Skeletal muscle cell (primary cell): ENCODE measurements at places on chromosomes 16 and 17.

DNA sequence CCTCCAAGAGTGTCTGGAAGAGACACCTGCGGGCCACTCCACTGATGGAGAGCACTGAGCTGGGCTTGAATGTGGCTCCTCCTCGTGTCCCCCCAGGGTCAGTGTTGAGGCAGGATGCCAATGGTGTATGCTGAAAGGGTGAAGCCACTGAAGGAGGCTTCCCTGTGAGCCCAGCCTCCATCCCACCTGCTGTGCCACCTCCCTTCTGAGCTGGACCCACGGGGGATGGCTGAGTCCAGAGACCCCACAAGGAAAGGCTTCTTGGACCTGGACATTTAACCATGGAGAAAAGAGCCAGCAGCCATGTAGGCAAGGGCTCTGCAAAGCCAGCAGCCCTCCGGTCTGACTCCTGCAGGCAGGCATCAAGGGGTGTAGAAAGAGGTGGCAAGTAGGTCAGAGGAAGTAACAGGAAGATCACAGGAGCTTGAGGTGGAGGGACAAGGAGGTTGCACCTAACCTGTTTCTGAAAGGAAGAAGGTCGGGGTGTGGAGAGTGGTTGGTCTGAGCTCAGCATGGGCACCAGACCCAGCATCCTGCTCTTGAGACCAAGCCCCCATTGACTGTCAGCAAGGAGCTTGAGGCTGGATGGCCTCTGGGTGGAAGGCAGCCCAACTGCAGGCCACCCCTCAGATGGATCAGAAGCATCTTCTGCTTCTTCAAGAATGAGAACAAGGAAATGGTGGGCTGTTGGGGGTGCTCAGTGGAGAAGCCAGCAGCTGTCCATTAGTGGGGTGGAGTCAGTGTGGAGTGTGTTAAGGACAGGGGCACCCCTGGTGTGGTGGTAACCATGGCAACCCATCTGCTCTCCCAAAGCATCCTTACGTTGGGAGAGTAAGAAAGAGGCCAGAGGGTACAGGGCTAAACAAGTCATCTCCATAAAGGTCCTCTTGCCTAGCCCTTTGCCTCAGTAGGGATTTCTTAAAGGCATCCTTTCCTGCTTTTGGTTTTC is 80.7 kb downstream of the PLD6 start:
- DNase-seq: no peak

DNA sequence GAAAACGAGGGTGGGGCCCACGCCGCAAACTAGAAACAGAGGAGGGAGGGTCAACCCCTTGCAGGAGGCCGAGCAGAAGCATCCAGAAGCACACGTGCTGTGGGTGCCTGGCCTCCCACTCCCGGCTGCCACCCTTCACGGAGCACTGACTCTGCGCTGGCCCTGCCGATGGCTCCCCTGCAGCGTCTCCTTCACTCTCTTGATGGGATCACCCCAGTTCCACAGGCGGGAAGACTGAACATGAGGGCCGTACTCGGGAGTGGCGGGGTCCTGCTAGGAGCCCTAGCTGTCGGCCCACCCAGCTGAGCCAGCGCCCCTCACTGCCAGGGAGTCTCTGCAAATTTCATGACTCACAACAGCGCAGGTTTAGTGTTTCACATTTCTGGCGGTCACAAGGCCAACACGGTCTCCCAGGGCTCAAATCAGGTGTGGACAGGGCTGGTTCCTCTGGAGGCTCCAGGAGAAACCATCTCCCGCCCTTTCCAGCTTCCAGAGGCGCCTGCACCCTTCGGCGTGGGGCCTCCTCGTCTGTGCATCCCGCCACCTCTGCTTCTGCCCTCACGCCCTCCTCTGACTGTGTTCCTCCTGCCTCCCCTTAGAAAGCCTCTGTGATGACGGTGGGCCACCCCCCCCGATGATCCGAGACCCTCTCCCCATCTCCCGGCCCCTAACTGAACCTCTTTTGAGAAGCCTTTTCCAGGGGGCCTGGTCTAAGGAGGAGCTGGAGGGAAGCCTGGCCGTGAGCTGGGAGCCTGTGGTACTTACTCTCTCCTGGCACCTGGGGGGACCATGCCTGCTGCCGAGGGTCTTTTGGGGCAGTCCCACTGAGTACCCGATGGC is 2.0 kb downstream of the PTX4 start:
- no peak for DNase-seq

GRCh38 chr17:4845118-4845517 is 12.0 kb downstream of the MINK1 start:
- DNase-seq: no peak

DNA sequence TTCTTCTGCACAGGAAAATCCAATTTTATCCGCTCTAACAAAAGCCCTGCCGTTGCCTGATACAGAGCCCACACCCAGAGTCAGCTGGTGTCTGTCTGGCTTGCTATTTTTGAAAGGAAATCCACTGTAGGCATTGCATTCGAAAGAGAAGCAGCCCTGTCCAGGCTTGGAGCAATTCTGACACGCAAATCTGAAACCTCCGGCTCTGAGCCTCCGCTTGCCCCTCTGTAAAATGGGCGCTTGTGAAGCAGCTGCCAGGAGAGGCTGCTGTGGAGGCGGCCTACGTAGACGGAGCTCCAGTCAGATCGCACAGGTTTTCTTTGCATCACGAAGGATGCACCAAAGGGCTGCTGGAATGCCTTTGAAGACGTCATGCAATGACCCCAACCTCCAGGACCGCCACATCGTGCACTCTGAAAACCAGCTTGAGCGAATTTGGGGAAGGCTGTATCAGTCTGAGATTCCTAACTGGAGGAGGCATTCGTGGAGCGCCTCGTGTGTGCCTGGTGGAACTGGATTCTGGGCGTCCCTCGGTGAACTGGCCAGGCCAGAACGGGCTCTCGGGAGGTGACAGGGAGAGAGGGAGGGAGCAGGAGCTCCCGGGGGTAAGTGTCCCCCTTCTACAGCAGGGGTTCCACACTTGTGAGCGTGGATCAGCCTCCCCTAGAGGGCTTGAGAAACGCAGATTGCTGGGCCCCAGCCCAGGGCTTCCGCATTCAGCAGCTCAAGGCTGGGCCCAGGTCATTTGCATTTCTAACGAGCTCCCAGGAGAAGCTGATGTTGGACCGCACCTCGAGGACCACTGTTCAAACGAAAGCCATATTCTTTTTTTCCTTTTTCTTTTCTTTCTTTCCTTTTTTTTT is 215.5 kb downstream of the MRTFB start:
- DNase-seq: no peak

DNA sequence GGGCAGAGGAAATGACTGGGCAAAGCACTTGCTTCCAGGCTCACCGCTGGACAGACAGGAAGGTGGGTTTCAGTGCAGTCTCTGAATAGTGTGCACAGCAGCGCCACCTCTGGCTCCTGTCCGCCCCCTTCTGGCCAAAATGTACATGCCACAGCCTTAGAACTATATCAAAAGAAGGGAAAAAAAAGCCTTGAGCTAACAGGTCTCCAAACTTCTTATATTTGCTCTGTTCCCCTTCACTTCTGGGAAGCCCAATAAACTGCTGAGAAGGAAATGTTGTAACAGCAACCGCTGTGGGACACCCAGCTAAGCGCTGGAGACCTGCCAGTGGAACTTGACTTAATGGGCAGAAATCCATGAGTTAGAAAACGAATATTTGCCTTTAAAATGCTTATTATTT is 17.5 kb downstream of the COG7 start:
- DNase-seq: peak; percentile 10

GRCh38 chr16:56295739-56296527 is 104.6 kb downstream of the GNAO1 start:
- DNase-seq: no peak

DNA sequence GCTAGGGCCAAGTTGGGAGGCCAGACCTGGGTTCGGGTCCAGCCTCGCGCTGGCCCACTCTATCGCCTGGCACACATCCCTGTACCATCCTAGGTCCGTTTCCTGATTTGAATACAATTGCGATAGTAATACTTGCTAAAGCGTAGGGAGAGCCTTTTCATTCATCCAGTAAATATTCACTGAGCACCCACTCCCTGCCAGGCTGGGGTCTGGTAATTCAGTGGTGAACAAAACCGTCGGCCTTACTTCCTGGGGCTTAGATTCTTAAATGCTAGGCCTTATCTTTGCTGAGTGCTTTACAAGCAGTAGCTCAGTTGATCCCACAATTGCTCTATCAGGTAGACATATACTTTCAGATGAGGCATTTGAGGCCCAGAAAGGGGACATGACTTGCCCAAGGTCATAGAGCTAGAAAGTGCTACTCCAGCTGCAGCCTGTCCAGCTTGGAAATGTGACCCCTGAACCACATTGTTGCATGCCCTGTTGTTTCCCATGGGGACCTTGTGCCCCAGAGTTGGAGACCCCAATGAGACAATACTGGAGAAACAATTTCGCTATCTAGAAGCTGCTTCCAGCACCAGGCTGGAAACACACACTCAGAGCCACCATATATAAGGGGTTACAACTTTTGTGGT is 691 bp downstream of the USB1 start:
- DNase-seq: no peak

- no peak for DNase-seq
Observed at GRCh38 chr17:12680993-12681392, 15.3 kb downstream of the MYOCD start.

DNA sequence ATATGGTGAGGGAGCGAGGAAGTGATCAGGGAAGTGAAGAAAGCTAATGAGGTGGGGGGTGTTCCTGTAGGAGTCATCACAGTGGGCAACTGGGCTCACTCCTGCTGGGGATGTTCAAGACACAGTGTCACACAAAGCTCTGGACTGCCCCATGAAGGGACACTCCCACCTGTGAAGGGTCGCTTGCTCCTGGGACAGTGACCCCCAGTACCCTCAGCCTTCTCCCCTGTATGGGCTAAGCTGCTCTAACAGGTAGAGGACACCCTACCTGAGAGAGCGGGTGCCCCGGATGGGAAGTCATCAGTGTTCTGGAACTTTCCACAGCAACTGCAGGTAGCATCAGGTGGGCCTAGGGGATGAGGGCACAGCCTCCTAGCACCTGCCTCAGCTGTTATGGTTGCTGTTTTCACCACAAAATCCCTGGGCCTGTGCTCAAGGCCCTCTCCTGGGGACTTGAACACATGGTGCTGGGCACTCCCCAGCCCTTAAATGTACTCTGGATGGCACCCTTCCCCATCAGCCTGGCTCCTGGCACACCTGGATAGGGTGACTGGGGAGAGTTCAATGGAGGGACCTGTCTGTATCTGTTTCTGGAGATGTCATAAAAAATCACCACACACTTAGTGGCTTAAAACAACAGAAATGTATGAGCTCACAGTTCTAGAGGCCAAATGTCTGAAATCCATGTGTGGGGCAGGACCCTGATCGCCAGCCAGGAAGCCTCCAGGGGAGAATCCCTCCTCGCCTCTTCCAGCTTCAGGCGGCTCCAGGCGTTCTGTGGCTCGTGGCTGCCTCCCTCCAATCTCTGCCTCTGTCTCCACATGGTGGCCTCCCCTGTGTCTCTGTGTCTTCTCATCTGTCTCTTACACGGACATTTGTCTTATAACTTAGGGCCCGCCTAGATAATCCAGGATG is 104.0 kb upstream of the CDH5 start:
- DNase-seq: peak; percentile 49
